ENCODE measurements at places on chromosomes 7 and 10.

DNA sequence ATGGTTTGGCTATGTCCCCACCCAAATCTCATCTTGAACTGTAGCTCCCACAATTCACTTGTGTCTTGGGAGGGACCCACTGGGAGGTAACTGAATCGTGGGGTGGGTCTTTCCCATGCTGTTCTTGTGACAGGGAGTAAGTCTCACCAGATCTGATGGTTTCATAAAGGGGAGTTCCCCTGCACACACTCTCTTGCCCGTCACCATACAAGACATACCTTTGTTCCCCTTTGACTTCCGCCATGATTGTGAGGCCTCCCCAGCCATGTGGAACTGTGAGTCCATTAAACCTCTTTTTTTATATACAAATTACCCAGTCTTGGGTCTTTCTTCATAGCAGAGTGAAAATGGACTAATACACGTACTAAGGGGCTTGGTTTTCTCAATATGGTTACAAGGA lies 106.7 kb downstream of the SFMBT2 start:
- no peak for DNase-seq

DNA sequence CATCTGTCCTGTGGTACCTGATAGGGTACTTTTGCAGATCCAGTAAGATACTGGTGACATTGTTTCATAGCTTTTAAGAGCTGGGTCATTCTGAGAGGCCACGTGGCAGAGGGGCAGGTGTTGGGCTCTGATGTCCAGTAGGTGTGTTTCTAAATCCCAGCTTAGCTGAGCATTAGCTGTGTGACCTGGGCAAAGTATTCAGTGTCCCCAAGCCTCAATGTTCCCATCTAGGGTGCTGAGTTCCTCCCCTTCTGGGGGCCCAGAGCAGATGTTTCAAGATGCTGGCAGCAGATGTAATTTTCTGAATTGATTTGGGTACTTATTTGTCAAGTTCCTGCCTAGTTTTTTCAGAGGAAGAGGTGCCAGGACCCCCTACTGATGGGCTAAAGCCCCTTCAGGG lies 52.9 kb downstream of the NEURL1 start:
- no peak for DNase-seq

- no peak for DNase-seq
Observed at GRCh38 chr10:20806487-20806886, 90.6 kb downstream of the NEBL start.

DNA sequence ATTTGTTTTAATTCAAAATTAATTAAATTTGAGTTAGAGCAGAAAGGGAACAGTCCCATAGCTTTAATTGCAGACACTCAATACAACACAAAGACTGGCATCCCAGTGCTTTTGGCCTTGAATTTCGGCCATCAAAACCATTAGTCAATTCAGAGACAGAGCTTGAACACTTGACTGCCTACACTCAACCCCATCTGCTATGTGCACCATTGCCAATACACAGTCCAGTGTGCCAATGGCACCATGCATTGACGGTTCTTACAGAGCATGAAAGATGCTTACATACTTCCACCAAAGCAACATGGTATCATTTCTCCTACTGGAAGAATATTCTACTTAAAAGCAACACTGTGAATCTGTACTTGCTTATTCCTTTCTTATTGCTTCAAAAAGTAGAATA lies 43.6 kb upstream of the LRRTM3 start:
- DNase-seq, result no peak

DNA sequence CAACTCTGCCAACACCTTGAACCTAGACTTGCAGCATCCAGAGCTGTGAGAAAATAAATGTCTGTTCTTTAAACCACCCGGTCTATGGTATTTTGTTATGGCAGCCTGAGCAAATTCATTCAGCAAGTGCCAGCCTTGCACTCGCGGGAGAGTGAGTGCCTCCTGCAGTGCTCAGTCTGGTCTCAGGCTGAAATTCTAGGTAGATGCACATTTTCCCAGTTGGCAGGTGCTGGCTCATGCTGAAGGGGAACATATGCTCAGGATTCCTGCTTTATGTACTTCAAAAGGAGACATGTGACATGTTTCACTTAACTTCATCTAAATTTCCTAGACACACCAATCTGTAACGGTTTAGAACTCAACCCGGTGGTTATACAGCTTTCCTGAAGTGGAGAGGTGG lies 170.8 kb downstream of the MGMT start:
- no peak for DNase-seq

DNA sequence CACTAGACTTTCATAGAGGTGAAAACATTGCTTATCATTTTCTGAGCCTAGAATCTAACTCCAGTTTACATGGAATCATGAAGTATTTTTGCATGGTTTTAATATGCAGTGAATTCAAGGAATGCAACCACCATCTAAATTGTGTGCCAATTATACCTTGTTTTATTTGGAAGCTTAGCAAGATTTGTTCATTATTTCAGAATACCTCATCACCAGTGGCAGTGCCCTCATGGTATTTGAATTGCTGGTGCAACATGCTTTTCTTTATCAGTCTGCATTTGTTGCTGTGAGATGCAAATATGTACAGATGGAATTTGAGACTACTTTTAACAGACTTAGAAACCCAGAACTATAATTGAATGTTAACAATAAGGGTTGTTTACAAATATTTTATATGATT lies 18.7 kb upstream of the ZNF800 start:
- DNase-seq, result no peak

- no peak for DNase-seq
Observed at GRCh38 chr10:110392868-110393740, 88.4 kb upstream of the SMNDC1 start.

- DNase-seq, result no peak
Observed at GRCh38 chr7:104922182-104923009, 91.6 kb upstream of the KMT2E start.

- no peak for DNase-seq
Observed at GRCh38 chr7:125059861-125060456, 130.3 kb upstream of the POT1 start.

DNA sequence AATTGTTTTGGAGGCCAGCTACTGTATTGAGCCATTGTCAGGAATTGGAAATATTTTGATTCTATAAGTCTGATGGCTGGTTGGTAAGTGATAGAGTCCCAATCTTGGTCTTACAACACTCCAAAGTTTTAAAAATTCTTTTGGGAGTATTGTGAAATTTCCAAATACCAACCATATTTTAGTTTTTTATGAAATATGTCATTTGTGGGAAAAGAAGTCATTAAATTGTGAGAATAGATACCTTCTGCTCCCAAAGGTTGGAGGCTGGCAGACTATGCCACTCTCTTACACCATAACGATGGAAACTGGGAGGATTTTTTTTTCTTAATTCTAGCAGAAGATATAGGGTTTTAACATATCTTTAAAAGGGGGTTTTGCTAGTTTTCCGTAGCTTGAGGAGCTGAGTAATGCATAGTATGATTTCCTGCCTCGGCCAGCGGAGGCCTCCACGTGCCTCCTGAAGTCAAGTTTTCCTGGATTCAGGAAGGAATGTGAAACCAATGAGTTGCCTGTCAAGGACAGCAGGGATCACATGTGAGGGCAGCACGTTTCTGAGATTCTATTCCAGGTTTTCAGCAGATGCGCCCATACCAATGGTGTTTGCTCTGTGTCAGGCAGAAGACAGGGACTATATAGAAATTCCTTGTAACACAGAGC lies 92.2 kb upstream of the LAMB4 start:
- no peak for DNase-seq

DNA sequence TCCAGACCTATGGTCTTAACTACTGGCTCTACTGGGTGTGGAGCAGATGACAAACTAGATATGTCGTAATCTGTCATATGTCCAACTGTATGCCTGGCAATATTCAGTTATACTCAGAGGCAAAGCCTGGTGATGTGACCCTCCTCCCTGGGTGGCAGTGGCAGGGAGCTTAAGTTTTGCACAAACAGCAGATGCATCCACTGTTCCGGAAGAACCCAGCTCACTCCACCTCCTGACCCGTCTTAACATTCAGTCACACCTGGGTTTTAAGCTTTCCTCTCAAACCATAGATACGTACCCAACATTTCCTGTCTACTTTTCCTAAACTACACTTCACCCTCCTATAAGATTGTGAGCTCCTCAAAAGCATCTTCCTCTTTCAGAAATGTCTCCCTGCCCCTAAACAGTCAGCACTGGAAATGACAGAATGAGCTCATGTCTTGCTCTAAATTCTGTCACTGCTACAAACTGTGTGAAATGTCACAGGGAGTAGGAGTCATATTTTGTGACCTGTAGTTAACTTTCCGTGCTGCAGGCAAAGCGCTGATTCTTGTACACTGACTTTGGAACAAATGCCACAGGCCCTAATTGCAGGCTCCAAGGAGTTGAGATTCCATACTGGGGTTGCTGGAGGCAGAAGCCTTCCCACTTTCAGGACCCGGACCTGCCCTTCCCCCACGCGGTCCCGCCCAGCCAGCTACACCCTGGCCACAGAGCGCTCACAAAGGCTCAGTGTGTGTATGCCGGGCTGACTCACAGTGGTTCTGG lies 23.9 kb downstream of the SCD start:
- peak; percentile 57 for DNase-seq

DNA sequence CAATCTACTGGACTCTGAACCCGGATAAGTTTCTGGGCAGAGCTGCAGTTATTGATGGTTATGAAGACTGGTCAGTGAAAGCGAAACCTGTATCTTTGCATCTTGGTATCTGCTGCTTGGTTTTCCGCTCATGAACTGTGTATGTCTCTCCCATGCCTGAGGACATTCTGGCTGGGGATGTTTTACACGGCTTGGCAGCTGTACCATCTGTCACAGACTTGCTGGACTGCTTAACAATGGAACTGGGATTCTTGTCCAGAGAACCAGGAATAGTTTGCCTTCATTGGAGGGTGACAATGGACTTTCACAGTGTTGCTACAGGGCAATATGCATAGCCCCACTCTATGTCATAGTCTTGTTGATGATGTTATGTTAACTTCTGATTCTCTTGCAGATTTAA lies 119.9 kb upstream of the TMEM106B start:
- no peak for DNase-seq

DNA sequence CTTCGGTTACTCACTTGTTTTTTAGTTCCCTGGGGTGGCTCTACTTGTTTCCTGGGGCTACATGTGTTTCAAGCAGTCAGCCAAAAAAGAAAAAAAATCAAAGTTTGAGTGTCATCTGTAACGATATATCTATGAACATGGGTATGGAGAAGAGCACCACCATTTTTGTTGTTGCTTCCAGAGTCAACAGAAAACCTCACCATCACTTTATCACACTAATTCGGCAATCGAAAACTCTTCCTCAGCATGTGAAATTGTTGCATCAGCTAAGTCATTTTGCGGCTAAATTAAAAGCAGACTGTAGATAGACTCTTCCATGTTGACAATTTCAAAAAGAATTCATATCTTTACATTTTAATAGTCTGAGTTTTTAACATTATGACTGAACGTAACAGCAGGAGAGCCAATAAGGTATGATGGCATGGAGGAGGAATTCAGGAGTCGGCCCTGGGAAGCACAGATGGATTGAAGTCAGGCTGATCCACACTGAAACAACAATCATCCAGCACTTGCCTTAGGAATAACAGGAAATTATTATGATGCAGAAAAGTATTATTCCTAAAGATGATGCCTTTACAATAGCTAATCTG lies 455.7 kb upstream of the KLF6 start:
- no peak for DNase-seq

DNA sequence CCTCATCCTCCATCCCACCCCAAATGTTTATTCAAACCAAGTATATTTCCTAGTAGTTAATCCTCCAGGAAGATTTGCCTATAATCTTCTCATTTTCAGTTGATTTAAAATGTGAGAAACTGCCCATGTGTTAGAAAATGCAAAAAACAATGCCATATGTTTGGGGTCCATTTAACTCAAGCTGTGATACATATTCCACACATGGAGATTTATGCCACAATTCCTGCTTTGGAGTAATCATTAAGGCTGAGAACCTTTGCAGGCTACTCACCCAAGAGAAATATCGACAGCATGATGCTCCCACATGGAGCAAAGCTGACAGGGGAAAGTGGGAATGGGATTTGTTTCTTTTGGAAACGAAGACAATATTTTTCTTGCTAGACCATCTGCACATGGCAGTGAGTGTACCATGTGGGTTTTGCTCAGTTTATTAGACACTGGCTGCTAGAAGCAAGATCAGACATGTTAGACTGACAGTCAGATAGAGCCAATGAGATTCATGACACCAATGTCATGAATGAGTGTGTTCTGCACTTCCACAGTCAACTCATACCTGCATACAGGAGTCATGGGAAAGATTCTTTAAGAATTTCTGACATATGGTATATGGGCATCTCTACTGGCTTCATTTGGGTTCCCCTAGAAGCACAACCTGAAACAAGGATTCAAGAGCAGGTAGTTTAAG lies 3.4 kb upstream of the GRM8 start:
- no peak for DNase-seq

- DNase-seq, result peak; percentile 98
Observed at GRCh38 chr7:55132890-55133551, 114.2 kb downstream of the EGFR start.

DNA sequence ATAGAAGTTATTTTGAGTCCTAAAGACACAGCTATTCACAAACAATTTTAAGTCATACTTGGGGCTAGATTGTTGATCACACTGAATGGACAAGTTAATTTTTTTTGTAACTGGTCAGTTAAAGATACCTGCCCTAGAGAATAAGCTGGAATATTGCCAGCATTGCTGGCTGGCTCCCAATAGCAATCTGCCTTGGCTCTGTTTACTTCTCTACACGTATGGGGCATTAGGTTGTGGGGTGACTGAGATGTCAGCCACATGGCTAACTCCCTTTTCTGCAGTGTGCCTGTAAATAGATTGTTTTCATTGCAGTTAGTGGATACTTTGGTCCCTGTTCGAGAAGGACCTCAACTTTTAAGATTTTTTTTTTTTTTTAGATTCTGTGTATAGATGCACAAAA lies 128.2 kb downstream of the SEMA3E start:
- no peak for DNase-seq

GRCh38 chr7:139993592-139993991 lies 69.2 kb downstream of the PARP12 start:
- no peak for DNase-seq

GRCh38 chr10:6049031-6049400 lies 13.2 kb downstream of the IL2RA start:
- DNase-seq, result no peak

GRCh38 chr7:151895008-151895630 lies 18.2 kb upstream of the PRKAG2 start:
- no peak for DNase-seq

- no peak for DNase-seq
Observed at GRCh38 chr10:1603181-1603580, 134.1 kb downstream of the ADARB2 start.

- DNase-seq, result no peak
Observed at GRCh38 chr10:54194806-54195205, 606.2 kb downstream of the PCDH15 start.

DNA sequence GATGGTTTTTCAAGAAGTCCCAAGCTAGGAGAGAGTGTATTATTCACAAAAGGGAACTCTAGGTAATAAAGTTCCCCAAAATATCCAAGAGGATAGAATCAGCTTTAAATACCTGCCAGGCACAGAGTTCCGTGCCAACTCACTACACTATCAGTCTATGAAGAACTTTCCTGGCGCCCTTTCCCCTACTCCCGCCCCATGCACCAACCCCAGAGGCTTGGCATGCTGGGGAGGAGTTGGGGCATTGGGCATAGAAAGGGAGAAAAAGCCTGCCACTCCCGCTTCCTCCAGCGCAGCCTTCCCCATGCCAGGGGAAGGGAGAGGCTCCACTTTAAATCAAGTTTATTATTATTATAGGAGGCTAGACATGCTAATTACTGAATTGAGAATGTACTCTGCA lies 54.9 kb downstream of the ZNF800 start:
- no peak for DNase-seq
